NCI-H446 (cell line): ENCODE measurements at places on chromosomes 5 and 9.
A peak's percentile ranks its signal among the peaks of the same experiment; 100 is the strongest.

DNA sequence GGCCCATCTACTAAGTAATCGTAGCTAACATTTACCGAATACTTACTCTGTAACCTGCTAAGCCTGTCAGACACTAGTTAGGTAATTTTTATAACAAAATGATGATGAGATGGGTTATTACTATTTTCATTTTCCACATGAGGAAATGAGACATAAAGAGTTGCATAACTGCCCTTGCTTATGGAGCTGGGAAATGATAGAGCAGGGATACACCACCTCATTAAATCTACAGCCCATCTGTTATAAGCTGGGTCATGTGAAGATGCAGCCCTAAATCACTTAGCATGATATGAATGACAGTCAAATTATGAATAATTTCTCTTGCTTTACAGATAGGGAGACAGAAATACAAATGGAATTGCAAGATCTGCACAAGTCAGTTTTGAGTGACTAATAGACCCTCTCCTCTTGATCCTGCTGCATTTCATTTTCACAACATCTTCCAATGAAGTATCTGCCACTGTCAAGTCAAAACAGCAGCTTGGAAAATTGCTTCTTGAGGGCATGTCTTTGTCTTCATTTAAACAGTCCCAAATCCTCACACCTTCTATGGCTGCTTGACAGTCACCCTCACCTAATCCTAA is 364.7 kb downstream of the PRELID2 start:
- DNase-seq = no peak

GRCh38 chr9:97638666-97639065 is 5.0 kb downstream of the NCBP1 start:
- no peak for DNase-seq

DNA sequence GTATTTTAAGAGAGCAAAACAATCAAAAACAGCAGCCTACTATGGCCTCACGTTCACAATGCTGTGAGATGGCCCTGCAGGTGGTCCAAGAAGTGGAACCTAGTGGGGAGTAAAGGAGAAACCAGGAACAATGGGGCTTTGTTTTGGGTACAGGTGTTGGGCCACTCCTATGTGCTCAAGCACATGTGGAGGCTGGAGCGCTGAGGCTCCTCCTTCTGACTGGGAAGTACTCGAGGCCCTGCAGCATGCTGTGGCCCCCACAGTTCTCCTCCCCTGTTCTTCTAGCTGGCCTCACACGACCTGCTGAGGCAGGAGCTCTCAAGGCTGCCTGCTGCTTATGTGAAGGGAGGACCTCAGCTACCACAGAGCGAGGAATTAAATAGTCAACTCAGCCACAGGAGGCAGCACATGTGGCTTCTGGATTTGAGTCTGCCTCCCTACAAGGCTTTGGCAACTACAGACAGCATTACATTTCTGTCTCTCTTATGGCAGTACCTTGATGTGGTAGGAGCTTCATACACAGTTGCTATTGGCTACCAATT is 482.3 kb downstream of the SPOCK1 start:
- peak; percentile 55 for DNase-seq

DNA sequence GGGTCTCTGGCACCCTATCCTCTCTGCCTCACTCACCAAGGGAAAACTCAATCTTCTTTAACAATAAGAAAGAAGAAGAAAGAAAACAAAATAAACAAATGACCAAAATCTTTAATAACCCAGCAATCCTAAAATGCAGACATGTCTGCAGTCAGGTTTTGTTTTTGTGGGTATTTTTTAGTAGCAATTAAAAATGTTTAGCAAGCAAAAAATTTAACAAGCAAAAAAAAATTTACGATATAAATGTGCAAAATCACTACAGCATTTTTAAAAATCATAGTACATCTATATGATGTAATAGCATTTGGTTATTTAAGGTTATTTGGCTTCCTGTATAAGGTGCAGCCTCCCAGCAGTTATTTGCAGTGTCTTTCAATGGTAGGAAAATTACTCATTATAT is 151.3 kb upstream of the MAP3K1 start:
- no peak for DNase-seq

GRCh38 chr5:153782589-153783361 is 255.9 kb downstream of the FAM114A2 start:
- DNase-seq = no peak

DNA sequence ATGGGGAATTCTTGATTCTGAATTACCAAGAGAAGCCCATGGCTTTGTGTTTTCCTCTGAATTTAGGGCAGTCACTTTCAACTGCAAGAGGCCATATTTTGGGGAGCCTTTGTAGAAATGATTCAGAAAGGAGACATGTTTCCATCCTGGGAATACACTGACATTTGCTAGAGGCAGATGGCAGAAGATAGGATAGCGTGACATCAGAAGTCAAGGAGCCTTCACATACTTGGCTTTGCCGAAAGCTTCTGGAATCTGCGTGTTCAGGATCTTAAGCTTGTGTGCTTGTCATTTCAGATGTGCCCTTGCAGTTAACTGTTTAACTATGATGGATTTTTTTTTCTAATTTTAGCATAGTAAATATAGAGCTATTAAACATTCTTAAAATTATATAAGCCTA is 296.2 kb downstream of the ARHGEF28 start:
- DNase-seq = peak; percentile 52

DNA sequence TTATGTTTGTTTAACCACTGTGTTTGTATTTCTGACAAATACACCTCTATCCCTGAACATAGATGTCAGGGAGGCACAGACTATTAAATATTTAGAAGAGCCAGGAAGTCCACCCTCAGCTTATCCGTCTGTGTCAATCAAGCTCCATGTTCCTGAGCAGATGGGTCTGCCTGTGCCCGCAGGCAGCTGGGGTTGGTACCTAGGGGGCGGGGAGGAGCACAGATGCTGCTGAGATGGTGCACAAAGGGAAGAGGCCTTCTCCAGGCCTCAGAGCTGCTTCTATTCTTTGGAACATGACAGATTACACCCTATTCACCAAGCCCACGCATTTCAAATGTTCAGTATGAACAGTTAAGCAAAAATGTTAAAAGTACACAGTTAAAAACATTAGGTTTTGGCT is 142.1 kb downstream of the EPB41L4A start:
- DNase-seq = no peak

GRCh38 chr5:117829646-117830045 is 1158.7 kb downstream of the DTWD2 start:
- DNase-seq = no peak

DNA sequence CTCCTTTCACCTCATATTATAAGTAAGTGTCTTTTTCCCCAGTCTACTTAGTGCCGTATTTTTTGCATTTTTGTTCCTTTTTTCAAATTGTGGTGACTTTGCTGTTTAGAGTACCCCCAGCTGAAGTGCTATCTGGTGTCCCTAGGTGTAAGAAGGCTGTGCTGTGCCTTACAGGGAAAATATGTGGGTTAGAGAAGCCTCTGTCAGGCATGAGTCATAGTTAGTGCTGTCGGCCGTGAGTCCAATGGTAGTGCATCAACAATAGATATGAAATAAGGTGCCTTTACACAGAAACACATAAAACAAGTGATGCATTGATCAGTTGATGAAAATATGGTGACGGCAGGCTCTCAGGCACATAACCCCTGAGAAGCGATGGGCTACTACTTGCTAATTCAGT is 20.1 kb downstream of the SYK start:
- no peak for DNase-seq

DNA sequence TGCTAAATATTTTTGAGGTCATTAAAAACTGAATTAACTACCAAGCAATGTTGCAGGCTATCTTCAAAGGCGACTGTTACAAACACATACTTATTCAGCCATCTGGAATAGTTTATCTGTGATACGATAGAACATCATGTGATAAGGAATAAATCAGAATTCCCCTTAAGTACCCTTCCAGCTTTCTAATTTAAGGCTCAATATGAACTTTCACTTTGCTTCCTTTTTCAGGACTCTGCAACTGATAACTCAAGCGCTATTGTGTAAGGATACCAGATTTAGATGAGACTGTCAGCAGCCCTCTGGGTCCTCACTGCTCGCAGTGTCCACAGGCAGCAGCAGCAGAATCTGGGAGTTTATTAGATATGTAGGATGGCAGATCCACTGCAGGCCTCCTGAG is 416.3 kb downstream of the SPATA31D1 start:
- DNase-seq = no peak

GRCh38 chr5:177027665-177028064 is 5.2 kb downstream of the ZNF346 start:
- DNase-seq = no peak

GRCh38 chr5:174358276-174358675 is 312.8 kb downstream of the NSG2 start:
- DNase-seq = no peak

- DNase-seq = no peak
Measured at GRCh38 chr5:133658327-133658726, 46.0 kb upstream of the FSTL4 start.

- DNase-seq = peak; percentile 50
Measured at GRCh38 chr5:72452515-72453245, 54.5 kb downstream of the ZNF366 start.

GRCh38 chr5:132281856-132282614 is 12.2 kb upstream of the SLC22A4 start:
- DNase-seq = no peak

- DNase-seq = no peak
Measured at GRCh38 chr5:39541920-39542319, 117.1 kb upstream of the DAB2 start.

DNA sequence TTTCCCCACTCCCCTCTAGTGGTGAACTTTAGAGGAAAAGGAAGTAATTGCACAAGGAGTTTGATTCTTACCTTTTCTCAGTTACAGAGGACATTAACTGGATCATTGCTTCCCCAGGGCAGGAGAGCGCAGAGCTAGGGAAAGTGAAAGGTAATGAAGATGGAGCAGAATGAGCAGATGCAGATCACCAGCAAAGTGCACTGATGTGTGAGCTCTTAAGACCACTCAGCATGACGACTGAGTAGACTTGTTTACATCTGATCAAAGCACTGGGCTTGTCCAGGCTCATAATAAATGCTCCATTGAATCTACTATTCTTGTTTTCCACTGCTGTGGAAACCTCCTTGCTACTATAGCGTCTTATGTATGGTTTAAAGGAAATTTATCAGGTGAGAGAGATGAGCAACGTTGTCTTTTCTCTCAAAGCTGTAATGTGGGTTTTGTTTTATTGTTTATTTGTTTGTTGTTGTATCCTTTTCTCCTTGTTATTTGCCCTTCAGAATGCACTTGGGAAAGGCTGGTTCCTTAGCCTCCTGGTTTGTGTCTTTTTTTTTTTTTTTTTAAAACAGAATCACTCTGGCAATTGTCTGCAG is 25.3 kb downstream of the SLC22A5 start:
- DNase-seq = no peak

- DNase-seq = no peak
Measured at GRCh38 chr5:159208514-159209437, 577 bp downstream of the RNF145 start.

- DNase-seq = no peak
Measured at GRCh38 chr5:119582987-119583386, 46.4 kb upstream of the FAM170A start.

DNA sequence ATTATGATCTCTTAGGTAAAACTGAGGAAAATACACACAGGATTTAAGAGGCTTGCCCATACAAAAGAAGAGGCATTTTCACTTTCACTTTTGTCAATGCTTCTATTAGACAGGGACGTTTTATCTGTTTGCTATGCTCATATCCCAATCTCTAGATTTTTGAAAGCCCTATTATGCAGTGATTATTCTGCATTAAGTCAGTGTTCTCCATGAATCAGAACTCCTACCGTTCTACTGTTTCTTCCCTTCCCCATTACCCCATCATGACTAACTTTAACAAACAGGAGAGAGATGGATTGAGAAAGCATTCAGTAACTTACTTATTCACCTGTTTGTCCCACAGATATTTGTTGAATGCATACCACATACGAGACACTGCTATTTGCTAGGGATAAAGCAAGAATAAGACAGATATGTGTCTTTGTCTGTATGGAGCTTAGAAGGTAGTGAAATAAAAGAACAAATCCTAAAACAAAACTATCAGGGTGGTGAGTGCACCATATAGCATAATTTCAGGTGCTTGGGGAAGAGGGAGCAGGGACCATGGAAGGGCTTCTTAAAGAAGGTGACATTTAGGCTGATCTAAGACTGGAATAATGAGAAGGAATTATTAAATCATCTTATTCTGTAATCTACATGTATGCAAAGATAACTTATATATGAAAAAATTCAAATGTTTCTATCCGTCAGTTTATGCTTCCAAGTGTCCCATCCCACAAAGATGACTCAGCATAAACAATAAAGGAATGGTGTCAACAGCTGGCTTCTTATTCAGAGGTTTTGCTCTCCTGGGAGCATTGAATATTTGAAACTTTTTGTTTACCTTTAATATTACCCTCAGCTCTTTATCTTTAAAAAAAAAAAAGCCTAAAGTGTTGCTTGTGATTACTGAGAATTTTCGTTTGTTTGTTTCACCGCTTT is 328.1 kb downstream of the HINT1 start:
- no peak for DNase-seq
